ENCODE measurements at places on chromosomes 12 and 14.

- no peak for DNase-seq
Observed at GRCh38 chr12:2410496-2410895, 357.7 kb downstream of the CACNA1C start.

GRCh38 chr12:77821699-77822203 lies 8.9 kb upstream of the NAV3 start:
- no peak for DNase-seq

GRCh38 chr12:4030929-4031702 lies 157.9 kb upstream of the PARP11 start:
- DNase-seq = peak; percentile 61

DNA sequence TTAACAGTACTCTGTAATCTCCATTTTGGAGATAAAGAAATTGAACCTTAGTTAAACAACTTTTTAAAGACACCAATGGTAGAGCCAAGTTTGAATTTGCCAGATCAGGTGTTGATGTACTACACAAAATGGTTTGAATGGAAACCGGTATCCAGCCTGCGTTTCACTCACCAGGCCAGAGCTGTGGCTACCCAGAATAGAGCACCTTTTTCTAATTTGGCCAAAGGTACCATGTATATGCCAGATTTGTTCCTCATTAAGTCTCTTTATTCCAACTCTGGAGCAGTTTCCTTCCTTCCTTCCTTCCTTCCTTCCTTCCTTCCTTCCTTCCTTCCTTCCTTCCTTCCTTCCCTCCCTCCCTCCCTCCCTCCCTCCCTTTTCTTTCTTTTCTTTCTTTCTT lies 39.3 kb downstream of the PALS1 start:
- no peak for DNase-seq

- DNase-seq = no peak
Observed at GRCh38 chr12:95413576-95413975, 60.4 kb upstream of the METAP2 start.

- DNase-seq = no peak
Observed at GRCh38 chr14:55243386-55243785, 27.8 kb upstream of the FBXO34 start.

DNA sequence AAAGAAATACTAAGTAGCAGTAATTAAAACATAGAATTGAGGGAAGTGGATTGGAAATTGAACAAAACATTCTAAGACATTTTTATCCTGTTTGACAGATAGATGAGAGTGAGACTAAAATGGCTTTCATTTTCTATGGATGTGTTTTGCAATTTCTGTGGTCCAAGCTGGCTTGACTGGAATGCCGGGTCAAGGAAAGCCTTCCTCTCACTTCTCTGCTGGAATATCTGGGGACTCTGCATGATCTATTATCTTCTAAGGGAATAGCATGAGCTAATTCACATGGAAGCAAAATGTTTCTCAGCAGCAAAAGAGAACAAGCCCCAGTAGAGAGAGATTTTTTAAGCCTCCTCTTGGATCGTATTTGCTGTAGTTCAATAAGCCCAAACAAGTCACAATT lies 407.9 kb upstream of the ATXN7L3B start:
- no peak for DNase-seq

GRCh38 chr12:1102791-1103450 lies 111.9 kb downstream of the ERC1 start:
- DNase-seq = no peak

- DNase-seq = no peak
Observed at GRCh38 chr12:120687578-120688289, 785 bp downstream of the MLEC start.

DNA sequence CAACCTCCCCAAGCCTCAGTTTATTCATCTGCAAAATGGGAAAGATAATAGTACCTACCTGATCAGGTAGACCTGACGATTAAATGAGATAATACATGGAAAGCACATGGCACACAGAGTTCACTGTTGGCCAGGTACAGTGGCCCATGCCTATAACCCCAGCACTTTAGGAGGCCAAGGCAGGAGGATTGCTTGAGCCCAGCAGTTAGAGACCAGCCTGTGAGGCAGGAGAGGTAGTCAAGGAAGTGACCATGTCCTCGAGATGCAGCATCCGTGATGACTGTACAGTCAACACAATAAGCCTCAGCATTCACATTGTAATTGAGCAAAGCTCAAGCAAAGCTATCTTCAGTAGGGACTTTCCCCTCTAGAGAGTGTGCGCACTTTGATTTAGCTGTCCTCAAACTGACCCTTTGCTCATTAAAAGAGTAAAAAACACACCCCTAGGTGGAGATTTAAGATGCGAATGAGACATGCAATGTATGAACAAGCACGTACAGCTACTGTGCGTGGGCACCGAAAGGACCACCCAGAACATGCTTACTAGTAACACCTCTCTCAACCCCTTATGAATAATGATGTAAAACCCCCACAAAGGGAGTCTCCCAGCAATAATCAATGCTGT lies 9.9 kb downstream of the ISCU start:
- no peak for DNase-seq

DNA sequence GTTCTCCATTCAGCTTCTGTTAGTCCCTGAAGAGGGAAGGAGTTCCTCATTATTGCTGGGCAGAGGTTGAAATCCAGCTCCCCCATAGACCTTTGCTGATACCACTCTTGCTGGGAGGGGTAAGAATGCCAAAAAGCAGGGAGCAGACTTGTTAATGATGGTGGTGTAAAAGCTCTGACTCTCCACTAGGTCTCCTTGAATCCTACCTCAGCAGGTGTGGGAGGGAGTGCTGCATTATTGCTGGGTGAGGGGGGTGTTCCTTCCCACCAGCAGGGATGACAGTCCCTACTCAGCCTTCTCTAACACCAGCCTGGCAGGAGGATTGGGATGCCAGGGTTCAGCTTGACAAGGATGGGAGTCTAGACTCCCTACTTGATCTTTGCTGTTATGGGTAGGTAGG lies 185.8 kb upstream of the NOS1 start:
- DNase-seq = no peak

DNA sequence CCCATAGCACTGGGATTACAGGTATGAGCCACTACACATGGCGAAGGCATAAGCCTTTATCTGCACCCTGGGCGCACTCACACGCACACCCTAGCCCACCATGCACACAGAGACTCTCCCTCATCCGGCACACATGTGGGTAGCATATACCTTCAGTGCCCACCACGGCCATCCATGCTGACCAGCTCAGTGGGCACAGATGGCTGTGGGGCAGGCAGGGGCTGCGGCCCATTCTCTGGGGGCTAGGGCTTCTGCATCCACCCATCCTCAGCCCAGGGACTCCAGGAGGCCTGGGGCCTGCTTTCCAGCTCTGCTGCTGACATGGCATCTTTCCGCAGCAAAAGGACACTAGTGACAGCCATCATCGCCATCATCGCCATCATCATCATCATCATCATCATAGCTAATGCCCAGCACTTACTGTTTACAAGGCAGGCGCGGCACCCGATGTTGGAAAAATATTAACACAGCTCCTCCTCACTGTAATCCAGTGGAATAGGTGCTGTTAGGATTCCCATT lies 111.2 kb downstream of the NCOR2 start:
- DNase-seq = no peak

DNA sequence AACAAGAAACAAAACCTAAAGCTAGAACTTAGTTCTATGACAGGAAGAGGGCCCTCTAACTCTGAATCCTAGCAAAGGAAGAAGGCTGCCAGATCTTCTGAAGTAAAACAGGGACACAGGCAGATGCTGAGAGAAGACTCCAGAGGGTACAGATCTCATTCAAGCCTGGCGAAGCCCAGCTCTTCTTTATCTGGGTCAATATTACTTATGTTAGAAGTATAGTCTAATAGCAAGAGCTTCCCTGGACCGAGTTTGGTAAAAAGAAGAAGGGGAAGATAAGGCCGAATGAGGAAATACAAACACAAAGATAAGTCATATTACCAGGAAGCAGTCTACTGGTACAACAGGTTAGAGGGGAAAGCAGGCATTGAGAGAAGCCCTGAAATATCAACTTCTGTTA lies 79.9 kb upstream of the CCDC91 start:
- DNase-seq = no peak

DNA sequence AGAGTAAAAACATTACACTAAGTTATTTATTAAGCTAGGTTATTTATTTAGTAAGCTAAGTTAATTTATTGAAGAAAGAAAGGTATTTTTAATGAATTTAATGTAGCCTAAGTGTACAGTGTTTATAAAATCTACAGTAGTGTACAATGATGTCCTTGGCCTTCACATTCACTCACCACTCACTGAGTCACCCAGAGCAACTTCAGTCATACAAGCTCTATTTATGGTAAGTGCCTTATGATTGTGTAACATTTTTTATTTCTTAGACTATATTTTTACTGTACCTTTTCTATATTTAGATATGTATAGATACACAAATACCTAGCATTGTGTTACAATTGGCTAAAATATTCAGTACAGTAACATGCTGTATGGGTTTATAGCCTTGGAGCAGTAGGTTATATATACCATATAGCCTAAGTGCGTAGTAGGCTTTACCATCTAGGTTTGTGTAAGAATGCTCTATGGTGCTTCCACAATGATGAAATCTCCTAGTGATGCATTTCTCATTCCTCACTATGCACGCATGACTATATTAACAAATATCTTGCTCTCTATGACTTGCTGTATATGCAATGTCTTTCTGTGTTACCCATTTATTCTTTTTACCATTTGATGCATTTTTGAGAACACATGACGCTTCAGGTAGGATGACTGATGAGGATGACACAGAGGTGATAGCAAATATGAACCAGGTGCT lies 309.6 kb upstream of the ATXN7L3B start:
- no peak for DNase-seq

- DNase-seq = no peak
Observed at GRCh38 chr14:32985866-32986265, 47.2 kb downstream of the NPAS3 start.

- no peak for DNase-seq
Observed at GRCh38 chr14:52013984-52014600, 24.7 kb downstream of the RTRAF start.

- DNase-seq = no peak
Observed at GRCh38 chr14:70995671-70996070, 88.4 kb downstream of the PCNX1 start.

- DNase-seq = no peak
Observed at GRCh38 chr14:32354716-32355115, 25.6 kb downstream of the AKAP6 start.

DNA sequence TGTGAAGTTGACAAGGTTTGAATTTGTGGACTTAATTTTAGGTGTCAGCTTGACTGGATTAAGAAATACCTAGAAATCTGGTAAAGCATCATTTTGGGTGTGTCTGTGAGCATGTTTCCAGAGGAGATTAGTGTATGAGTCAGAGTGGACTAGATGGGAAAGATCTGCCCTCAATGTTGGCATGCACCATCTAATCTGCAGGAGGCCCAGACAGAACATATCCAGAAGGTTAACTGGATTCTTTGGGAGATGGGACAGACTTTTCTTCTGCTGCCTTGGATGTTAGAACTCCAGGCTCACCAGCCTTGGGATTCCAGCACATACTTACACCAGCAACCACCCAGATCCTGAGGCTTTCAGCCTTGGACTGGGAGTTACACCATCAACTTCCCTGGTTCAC lies 14.1 kb downstream of the SGPP1 start:
- no peak for DNase-seq

GRCh38 chr14:36477266-36477665 lies 42.8 kb downstream of the NKX2-1 start:
- no peak for DNase-seq

DNA sequence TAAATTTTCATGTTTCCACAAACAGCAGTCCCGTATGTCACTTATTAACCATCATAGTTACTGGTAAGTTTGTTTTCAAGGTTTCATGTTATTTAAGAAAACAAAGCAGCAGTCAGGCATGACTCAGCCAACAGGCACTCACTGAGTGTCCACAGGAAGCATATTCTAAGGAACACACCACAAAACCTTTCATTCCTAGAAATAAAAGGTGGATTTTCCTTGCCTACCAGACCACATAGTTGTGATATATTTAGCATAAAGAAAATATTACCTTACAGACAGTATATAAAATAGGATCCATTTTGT lies 143.3 kb upstream of the AVPR1A start:
- no peak for DNase-seq

GRCh38 chr12:107631715-107632114 lies 53.9 kb upstream of the PWP1 start:
- DNase-seq = no peak

- DNase-seq = no peak
Observed at GRCh38 chr12:113246478-113247122, 25.3 kb downstream of the TPCN1 start.

DNA sequence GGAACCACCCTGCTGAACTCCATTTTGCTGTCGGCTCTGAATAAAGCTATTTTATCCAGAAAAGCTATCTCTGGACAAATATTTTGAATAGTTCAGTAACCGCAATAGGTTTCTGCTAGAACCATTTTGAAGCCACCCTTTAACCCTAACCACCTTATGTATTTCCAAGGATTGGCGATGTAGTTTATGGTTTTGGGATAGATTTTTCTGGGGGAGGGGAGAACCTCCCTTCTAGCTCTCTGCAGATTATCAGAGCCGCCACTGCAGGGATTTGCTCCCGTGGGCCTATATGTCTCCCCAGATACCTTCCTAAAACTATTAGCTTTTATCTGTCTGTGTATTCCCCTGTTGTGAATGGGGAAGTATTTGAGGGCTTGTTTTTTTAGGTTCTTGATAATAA lies 1.8 kb upstream of the TUBA1B start:
- DNase-seq = no peak

- no peak for DNase-seq
Observed at GRCh38 chr12:45184147-45184963, 31.5 kb upstream of the ANO6 start.

- no peak for DNase-seq
Observed at GRCh38 chr14:23143911-23144310, 24.9 kb upstream of the CEBPE start.

- no peak for DNase-seq
Observed at GRCh38 chr14:38405851-38406635, 150.2 kb upstream of the CLEC14A start.

GRCh38 chr12:2930865-2931264 lies 28.3 kb upstream of the TEAD4 start:
- no peak for DNase-seq

DNA sequence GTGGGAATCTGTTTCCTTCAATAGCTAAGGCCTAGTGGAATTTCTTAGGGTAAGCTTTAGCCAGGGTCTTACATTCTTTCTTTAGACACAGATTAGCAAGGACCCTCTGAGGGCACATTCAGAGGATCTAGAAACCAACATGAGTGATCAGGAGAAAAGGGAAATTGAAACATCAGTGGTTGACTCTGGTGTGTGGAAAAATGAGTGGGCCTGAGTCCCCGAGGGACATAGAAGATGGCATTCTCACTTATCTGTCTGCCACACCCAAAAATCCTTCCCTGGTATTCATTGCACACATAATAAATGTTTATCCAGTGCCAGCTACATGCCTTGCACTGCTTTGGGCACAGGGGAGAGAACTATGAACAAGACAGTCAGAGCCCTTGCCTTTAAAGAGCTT lies 82.9 kb downstream of the SSPN start:
- no peak for DNase-seq

- peak; percentile 40 for DNase-seq
Observed at GRCh38 chr14:24310646-24311604, at the start of gene LTB4R. Gene LTB4R, plus strand, starts transcription at chr14:24311502. Its CDS starts 4,150 bp downstream, at chr14:24315652.

DNA sequence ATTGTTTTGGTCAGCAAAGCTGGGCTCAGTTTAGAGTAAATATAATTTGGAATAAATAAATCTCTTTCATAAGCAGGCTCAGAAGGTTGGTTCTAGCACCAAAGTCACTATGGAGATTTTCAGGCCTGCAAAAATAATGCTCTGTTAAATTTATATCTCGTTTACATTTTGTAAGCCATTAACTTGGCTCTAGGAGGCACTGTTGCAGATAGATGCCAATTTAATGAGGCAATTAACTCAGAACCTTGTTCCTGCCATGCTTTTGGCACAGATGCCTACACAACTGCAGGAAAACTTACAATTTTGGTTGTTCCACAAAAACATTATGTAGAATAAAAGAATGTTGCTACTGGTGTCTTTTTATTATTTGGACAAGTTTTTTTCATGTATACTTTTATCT lies 428.1 kb downstream of the FLRT2 start:
- no peak for DNase-seq

Data from stimulated activated CD8-positive, alpha-beta memory T cell treated with anti-CD3 and anti-CD28 coated beads, Interleukin-2, amount 100 ng/mL, for 1 hour (primary cell).